ENCODE measurements at places on chromosomes 4 and X.

DNA sequence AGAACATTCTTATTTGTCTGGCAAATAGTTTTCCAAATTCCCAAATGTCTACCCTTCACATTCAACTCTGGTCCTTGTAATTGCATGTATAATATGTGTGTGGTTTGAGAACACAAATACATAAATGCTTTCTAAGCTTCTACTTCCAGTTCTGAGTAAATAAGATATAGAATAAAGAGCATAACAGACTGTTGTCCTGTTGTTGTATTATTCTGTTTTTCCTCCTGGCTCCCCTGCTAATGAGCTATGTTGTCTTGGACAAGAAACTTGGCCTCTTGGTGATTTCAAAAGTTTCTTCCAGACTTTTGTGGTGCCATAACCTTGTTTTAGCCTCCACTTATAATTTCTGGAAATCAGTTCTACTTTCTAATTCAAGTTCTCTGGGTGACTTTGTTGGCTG lies 75.3 kb upstream of the USP38 start:
- no peak for DNase-seq

GRCh38 chr4:48180234-48180633 lies 46.2 kb upstream of the TXK start:
- no peak for DNase-seq

DNA sequence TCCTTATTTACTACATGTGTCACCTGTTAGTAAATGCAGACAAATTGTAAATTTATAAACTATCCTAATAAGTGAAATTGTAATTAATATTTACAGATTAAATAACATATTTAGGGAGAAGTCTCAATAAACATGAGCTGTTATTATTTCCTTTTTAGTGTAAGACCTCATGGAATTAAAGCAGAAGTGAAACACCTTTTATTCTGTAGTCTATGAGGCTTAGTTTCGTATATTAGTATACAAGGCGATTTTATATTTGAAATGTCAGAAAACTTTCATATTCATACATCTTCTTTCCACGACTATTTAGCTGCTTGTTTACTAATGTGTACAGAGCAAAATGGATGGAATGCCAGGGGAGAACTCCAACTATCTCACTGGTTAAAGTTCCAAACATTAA lies 414.4 kb downstream of the ARHGAP24 start:
- DNase-seq, result no peak

DNA sequence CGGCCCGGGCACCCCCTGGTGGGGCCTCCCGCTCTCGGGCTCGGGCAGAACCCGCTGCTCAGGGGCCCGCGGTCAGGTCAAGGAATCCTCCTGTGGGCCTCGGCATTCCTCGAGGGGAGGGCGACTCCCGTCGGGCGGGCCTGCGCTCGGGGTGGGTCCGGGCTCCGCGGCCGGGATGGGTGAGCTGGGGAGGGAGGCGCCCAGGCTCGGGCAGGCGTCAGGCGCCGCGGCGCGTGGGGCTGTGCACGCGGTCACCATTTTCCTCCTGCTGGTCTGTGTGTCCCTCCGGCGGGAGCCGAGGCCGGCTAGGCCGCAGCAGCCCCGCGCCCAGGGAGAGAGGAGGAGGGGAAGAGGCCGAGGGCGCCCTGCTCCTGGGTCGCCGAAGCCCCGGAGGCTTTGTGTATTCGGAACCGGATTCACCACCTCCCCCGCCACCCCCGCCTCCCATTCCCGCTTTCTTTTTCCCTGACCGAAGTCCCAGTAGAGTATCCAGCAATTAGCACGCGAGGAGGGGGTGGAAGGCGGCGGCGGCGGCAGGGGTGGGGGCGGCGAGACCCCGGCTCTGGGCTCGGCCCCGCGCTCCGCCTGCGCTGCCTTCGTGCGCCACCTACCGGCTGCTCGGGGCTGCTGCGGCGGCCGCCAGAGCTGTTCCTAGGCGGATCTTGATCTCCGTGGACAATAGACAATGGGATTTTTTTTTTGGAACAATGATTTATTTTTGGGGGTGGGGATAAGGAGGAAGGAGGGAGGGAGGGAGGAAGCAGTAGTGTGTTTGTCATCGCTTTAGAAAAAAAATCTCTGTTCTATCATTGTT lies 99.0 kb upstream of the MAML3 start:
- DNase-seq, result no peak

DNA sequence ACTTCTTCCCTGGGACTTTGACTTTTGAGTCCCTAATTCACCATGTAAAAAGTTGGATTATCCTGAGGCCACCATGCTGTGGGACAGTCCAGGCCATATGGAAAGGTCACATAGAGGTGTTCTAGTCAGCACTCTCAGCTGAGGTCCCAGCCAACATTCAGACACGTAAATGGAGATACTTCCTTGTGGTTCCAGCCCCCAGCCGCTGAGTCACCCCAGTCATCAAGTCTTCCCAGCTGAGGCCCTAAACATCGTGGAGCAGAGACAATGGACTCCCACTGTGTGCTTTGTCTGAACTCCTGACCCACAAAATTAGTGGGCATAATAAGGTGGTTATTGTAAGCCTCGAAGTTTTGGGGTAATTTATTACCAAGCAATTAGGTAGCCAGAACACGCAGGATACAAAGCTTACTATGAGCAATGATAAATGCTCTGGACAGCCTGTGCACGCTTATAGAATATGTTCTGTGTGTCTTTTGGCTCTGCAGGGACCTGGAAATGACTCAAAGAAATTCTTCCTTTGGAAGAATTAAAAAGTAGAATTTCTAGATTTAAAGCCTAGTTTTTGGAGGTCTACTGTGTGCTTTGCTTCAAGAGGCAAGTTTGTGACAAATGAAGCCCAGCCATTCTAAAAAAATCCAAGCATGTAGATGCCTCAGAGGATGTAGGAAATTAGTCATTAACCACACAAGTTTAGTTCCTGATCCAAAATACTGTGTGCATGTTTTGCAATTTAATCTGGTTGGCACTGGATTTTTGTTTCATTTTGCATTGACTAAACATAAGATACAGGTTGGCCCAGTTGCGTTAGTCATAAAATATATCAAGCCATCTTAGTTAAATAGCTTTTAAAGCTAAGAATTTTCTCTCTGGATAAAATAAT lies 33.2 kb upstream of the SLC9A7 start:
- DNase-seq, result no peak

- DNase-seq, result no peak
Measured at GRCh38 chr4:163582703-163583102, 88.2 kb downstream of the TMA16 start.

DNA sequence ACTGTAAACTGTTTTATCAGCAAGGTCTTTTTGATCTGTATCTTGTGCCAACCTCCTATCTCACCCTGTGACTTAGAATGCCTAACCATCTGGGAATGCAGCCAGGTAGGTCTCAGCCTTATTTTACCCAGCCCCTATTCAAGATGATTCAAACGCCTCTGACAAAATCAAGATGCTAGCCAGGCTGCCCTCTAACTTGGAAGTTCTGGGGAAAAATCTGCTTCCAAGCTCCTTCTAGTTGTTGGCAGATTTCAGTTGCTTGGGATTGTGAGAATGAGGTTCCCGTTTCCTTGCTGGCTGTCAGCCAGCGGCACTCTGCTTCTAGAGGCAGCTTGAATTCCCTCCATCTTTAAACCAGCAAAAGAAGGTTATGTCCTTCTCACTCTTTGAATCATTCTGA lies 34.7 kb downstream of the LUZP4 start:
- DNase-seq, result no peak

GRCh38 chr4:176469546-176469945 lies 149.8 kb downstream of the SPCS3 start:
- no peak for DNase-seq

Measured in cerebellar nuclear complex (tissue), 1 donor.